ENCODE measurements at places on chromosomes 4 and X. TPM values are rescaled to one million over a fixed set of nuclear protein-coding genes. Genes with fewer than 3 reads are reported as not detected.

The COL25A1 gene
- 0.66 TPM for total RNA-seq

The PPEF2 gene
- under 0.01 TPM for total RNA-seq

The G6PD gene
- 152 TPM for total RNA-seq

The MUC7 gene
- total RNA-seq: not detected

The ZXDA gene
- total RNA-seq: 5.0 TPM

The CT45A5 gene
- not detected for total RNA-seq

The SSX4 gene
- total RNA-seq: not detected

The NALF2 gene
- not detected for total RNA-seq

The SOWAHB gene
- total RNA-seq: not detected

The GLUD2 gene
- total RNA-seq: 1.7 TPM
